NCI-H1694 (cell line): ENCODE measurements at places on chromosomes 13 and 19.

DNA sequence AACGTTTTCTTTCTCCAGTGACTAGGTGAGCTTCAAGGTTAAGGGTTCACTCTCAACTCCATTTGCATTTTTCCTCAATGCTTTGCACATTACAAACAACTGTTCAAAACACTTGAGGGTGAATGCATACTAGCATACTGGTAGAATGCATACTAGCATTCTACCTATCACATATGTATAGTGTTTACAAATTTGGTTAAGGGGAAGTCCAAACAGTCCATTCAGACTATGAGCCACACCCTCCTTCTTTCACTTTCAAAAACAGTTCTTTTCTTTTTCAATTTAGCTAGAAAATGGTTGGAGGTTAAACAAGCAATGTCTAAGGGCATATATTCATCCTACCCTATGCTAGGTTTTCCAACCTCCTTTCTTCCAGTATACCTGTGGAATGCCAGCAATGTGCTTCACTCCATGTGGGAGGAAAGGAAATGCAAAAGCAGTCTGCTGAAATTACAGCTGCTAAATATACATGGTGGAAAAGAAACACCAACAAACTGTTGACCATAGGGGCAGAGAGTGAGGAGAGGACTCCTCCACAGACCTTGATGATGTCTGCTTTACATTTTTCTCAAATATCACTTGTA is 102.6 kb downstream of the DOCK9 start:
- DNase-seq: no peak

DNA sequence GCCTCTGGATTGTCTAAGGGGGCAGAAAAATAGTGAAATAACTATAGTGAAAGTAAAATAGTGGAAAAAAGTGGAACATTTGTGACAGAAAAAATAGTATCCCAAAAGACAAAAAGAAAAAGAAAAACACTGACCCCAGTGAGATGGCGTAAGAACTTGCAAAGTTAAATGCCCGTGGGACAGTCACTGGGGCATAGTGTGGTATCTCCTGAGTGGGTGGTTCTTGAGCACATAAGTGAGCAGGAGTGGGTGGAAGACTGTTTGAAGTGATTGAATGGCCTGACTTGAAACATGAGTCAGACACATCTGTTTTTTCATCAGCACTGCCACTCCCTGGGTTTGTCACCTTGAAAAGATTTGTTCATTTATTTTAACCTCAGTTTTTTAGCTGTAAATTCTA is 2.5 kb downstream of the ZNF430 start:
- DNase-seq: no peak

GRCh38 chr19:18000480-18000914 is 7.5 kb upstream of the ARRDC2 start:
- DNase-seq: no peak

GRCh38 chr13:113815151-113816058 is 48.5 kb downstream of the GAS6 start:
- DNase-seq: no peak

DNA sequence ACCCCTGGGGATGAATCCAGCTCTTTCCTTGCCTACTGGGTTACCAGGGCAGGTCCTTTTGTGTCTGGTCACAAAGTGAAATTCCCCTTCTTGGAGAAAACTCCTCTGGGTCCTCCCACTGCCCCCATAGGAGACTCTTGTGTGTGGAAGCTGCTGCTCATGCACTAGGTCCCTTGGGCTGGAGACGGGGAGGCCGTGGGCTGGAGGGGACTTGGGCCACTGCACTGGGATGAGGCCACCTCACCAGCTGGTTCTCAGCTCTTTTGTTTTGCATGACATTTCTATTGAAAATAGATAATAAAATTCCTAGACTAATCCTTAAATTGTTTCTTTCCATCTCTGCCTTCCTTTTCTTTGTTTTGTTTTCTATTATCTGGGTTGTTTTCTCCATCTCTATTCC is 62.4 kb downstream of the TEX29 start:
- DNase-seq: no peak

DNA sequence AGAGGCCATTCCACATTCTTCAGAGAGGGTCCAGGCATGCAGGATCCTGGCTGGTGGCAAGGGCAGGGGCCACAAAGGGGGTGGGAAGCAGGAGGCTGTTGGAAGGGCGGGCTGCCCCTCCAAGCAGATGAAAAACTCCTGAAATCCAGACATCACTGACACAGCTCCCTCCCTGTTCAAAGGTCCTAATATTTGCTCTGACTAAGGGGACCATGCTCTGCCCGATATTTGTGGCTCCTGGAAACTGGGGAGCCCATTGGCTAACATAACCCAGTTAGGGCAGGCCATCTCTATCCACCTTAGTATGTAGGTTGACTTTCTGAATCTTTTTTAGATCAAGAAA is 3.3 kb upstream of the CDX2 start:
- DNase-seq: no peak

GRCh38 chr13:41668130-41668757 is 210.9 kb downstream of the RGCC start:
- peak; percentile 76 for DNase-seq

DNA sequence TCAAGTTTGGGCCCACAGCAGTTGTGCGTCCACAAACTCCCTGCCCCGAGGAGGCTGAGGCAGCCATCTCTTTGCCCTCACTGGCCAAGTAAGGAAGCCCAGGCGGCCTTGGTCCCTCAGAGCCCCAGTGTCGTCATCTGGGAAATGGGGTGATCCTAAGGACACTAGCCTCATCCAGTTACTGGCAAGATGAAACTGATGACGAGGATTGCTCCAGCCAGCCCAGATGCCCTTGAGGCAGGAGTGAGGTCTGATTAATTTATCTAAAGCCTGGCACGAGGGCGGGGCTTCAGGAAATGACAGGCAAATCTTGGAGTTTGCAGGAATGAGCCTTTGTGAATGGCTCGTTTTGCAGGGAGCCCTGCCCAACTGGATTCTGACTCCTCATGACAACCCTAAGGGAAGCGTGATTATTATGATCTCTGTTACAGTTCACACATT is 5.6 kb downstream of the LIPE start:
- DNase-seq: no peak

DNA sequence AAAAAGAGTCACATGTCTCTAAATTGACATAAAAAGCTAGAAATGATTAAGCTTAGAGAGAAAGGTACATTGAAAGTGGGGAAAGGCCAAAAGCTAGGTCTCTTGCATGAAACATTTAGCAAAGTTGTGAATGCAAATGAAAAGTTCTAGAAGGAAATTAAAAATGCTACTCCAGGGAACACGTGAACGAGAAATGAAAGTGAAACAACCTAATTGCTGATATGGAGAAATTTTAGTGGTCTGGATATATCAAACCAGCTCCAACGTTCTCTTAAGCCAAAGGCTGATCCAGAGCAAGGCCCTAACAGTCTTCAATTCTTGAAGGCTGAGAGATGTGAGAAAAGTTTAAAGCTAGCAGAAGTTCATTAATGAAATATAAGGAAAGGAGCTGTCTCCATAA is 419.8 kb downstream of the SLITRK6 start:
- no peak for DNase-seq
